Omental fat pad (tissue), 4 donors: ENCODE measurements at places on chromosomes 1 and 21.

DNA sequence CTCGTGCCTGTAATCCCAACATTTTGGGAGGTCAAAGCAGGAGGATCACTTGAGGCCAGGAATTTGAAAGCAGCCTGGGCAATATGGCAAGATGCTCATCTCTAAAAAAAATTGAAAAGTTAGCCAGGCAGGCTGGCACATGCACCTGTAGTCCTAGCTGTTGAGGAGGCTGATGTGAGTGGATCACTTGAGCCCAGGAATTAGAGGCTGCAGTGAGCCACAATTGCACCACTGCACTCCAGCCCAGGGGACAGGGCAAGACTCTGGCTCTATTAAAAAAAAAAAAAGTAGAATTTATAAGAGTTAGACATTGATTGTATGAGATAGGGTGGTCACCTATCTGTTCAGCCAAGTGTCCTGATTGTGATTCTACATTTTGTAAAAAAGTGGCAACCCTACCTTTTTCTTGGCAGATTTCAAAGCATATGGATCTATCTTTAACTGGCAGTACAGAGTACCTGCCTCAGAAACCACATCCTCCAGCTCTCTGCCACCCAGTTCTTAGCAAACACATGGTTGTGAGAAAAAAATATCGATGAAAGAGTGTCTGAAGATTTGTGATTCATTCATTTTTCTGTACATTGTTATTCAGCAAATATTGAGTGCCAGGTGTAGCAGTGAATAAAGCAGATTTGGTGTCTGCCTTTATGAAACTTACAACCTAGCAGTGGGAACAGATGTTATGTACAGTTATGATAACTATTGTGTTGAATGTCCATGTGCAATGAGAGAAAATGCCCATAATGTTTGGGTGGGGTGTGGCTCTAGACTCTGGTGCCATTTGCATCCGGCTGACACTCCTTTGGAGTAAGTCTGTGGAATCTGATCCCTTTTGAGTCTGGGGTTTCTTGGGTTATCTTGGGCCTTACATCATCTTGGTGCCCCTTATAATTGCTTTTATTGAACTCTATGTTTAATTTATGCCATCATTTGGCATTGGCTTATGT lies 82.5 kb downstream of the ST3GAL3 start:
- no peak for DNase-seq

GRCh38 chr21:39384674-39385298 lies 35.9 kb upstream of the HMGN1 start:
- no peak for DNase-seq

DNA sequence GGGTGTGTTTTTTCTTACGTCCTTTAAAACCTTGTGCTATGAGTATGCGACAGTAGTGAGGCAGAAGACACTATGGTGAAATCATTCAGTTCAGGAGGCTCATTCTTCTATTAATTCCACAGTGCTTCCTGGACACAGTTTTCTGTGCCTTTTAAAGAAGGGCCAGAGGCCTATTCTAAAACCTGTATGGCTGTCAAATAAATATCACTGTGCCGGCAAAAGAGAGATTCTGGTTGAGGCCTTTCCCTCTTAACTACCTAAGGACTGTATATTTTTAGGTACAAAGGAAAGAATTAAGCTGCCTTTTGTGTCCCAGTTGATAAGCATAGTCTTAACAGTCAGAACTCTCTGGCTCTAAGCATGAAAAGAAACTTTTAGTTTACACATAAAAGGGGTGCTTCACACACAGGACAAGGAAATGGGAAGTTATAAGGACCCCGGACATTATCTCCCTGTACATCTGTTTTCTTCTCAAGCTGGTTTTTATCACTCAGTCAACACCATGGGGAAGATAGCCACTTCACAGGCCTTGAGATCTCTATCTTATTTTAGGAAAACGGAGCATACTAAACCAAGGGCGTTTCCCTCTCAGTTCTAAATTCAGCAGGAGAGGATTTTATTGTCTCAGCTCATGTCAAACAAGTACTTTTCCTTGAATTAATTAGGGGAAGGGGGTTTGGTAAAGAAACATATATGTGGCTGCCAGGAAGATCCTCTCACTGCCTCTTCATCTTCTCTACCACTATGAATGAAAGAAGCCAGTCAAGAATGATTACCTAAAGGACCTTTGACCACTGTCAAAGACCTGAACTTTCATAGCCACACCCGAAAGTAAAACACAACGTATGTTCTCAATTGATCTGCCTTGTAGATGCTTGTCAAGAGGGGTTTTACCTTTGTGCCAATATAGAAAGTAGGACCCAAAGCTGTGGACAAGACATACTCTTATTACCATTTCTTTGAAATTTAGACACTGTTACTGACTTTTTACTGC lies 71.4 kb upstream of the HSPA13 start:
- DNase-seq: no peak

- no peak for DNase-seq
Measured at GRCh38 chr1:207284209-207284897, 37.1 kb upstream of the CD55 start.

GRCh38 chr1:63408331-63408730 lies 40.9 kb downstream of the ALG6 start:
- DNase-seq: no peak

DNA sequence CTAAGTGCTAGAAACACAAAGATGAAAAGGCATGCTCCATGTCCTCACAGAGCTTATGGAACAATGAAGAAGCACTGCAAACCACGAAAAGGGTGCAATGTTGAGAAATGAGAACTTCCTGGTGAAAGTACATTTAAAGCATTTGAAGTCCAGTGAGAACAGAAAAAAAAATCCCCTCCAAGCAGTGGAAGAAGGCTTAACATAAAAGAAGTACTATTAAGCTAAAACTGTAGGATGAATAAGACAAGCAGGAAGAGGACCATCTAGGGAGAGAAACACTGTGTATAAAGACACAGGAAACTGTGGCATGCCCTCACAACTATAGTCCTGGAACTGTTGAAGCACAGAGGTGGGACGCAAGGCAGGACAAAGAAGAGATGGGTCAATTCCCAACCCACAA lies 10.0 kb downstream of the TP53BP2 start:
- no peak for DNase-seq
